ENCODE measurements at places on chromosomes 3 and 15. TPM values are rescaled to one million over a fixed set of nuclear protein-coding genes. Genes with fewer than 3 reads are reported as not detected.
A peak's percentile ranks its signal among the peaks of the same experiment; 100 is the strongest.

SENP8 gene
- polyA plus RNA-seq: 1.2 TPM

SLC22A13 gene
- not detected for polyA plus RNA-seq

PLSCR4 gene
- not detected for polyA plus RNA-seq

TGM4 gene
- polyA plus RNA-seq: 0.07 TPM

TRH gene
- polyA plus RNA-seq: not detected

IMPDH2 gene
- polyA plus RNA-seq: 109 TPM

TICRR gene
- 0.18 TPM for polyA plus RNA-seq

LCTL gene
- not detected for polyA plus RNA-seq

MCF2L2 gene
- not detected for polyA plus RNA-seq

SLC2A2 gene
- not detected for polyA plus RNA-seq

HESX1 gene
- polyA plus RNA-seq: 0.40 TPM

CFAP100 gene
- not detected for polyA plus RNA-seq

C3orf20 gene
- 0.05 TPM for polyA plus RNA-seq

UROC1 gene
- polyA plus RNA-seq: not detected

MYL3 gene
- not detected for polyA plus RNA-seq

RAB27A gene
- polyA plus RNA-seq: 17.6 TPM

NAALADL2 gene
- polyA plus RNA-seq: not detected

CDHR4 gene
- polyA plus RNA-seq: not detected

GRCh38 chr3:151796105-151796680, 17.7 kb upstream of the AADAC start:
- no peaks in the 10 kb centered on the region for H3K4me1 ChIP-seq
- no peaks in the 10 kb centered on the region for H3K27me3 ChIP-seq
- no peak for DNase-seq
- H3K36me3 ChIP-seq: no peaks in the 10 kb centered on the region
- no peak overlapping the region for H3K27ac ChIP-seq

GRCh38 chr15:73924171-73924921, 1.9 kb upstream of the LOXL1 start:
- DNase-seq: peak; percentile 7
- peak overlapping the region; percentile 18 for H3K27ac ChIP-seq
- peaks cover 21% of the 10 kb centered on the region for H3K4me1 ChIP-seq
- H3K4me3 ChIP-seq: no peak overlapping the region
- no peaks in the 10 kb centered on the region for H3K36me3 ChIP-seq

DNA sequence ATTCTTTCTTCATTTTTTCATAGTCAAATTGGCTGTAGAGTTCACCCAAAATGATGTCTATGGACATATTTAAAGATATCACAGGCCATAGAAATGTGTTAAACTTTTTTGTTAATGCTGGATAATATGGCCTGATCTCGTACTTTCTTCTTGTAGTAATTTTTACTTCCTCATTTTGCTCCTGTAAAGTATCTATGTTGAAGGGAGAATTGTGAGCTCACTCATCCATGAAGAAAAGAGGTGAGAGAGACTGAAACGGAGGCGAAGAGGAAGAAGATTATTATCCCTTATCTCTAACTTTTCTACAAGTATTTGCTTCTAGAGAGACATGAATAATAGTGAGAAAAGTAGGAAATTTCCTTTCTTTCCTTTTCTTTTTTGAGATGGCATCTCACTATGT, 613.8 kb upstream of the TBL1XR1 start:
- no peaks in the 10 kb centered on the region for H3K27me3 ChIP-seq
- H3K36me3 ChIP-seq: no peaks in the 10 kb centered on the region

- DNase-seq: no peak
- H3K4me1 ChIP-seq: no peaks in the 10 kb centered on the region
- H3K4me3 ChIP-seq: no peak overlapping the region
- H3K27me3 ChIP-seq: no peaks in the 10 kb centered on the region
- H3K27ac ChIP-seq: no peak overlapping the region
These were observed 170.5 kb upstream of the PROK2 start for GRCh38 chr3:71955240-71956068.

- H3K27ac ChIP-seq: no peak overlapping the region
- H3K4me1 ChIP-seq: no peaks in the 10 kb centered on the region
- DNase-seq: no peak
- H3K27me3 ChIP-seq: no peaks in the 10 kb centered on the region
These were observed 73.4 kb downstream of the SLC6A11 start for GRCh38 chr3:10889206-10889960.

DNA sequence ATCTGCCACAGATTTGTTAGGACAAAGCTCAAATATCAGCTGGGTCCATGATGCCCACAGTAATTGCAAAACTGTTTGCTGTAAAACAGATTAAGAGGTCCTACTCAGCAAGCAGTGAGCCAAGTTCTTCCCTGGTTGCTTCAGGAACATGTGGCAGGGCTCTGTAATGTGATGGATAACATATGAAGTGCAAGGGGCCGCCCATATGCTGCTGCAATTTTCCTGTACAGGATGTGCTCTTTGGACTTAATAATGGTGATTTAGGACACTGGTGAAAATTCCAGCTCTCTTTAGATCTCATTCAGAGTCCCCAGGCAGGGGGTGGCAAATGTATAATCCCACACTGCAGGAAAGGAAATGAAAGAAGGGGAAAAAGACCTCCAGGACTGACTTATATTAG, 289.4 kb downstream of the LSAMP start:
- H3K36me3 ChIP-seq: no peaks in the 10 kb centered on the region
- no peak for DNase-seq
- H3K27me3 ChIP-seq: no peaks in the 10 kb centered on the region
- no peak overlapping the region for H3K27ac ChIP-seq

- DNase-seq: no peak
- H3K4me1 ChIP-seq: no peaks in the 10 kb centered on the region
- no peaks in the 10 kb centered on the region for H3K36me3 ChIP-seq
- no peak overlapping the region for H3K4me3 ChIP-seq
- H3K27me3 ChIP-seq: no peaks in the 10 kb centered on the region
These were observed 516.0 kb downstream of the GABRG3 start for GRCh38 chr15:27486683-27487647.

- H3K27me3 ChIP-seq: no peaks in the 10 kb centered on the region
- no peak overlapping the region for H3K27ac ChIP-seq
- H3K36me3 ChIP-seq: no peaks in the 10 kb centered on the region
- no peaks in the 10 kb centered on the region for H3K4me1 ChIP-seq
These were observed 24.1 kb downstream of the PIGB start for GRCh38 chr15:55343168-55343567.

DNA sequence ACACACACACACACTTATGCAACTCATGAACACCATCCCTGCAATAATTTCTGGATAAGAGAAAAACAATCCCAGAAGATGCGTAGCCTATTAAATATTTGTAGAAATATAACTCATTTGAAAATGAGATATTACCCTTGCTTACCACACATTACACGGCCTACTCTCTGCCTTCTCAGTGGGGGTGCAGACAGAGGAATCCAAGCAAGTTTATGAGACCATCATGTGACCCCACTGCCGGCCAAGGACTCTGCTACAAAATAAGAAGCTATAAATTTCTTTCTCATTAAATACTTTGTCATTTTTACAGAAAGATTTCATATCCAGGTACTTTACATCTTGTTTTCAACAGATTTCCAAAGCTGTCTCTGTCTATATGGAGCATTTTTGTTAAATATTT, 286.3 kb downstream of the ZNF385D start:
- H3K4me3 ChIP-seq: no peak overlapping the region
- no peak overlapping the region for H3K27ac ChIP-seq
- H3K4me1 ChIP-seq: no peaks in the 10 kb centered on the region
- no peak for DNase-seq
- no peaks in the 10 kb centered on the region for H3K27me3 ChIP-seq
- no peaks in the 10 kb centered on the region for H3K36me3 ChIP-seq

GRCh38 chr3:17357035-17357710, 385.3 kb downstream of the TBC1D5 start:
- no peak overlapping the region for H3K4me3 ChIP-seq
- no peaks in the 10 kb centered on the region for H3K4me1 ChIP-seq
- H3K27me3 ChIP-seq: no peaks in the 10 kb centered on the region
- H3K36me3 ChIP-seq: no peaks in the 10 kb centered on the region

DNA sequence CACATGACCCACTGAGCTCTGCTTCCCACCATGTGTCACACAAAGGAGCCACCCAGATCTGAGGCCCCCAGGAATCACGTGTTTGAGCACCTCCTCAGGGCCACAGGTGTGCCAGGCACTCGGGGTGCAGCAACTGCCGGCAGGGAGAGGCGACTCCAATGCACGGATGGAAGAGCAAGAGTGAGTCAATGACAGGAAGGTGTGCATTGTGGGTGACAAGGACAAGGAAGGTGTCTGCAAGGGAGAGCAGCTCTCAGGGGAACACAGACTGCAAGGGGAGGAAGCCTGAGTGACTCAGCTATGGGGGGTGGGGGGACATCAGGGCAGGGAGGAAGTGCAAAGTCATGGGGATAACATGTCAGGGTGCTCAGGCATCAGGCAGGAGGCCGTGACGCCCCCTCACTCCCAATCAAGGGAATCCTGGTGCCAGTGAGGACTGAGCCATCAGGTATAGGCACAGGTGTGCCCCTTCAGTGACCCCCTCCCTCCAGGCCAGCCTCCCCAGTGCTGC, 67.4 kb downstream of the NUP210 start:
- no peak for DNase-seq
- H3K4me3 ChIP-seq: no peak overlapping the region
- peaks cover 28% of the 10 kb centered on the region for H3K4me1 ChIP-seq

GRCh38 chr15:59595434-59595915, 16.1 kb upstream of the GCNT3 start:
- no peaks in the 10 kb centered on the region for H3K36me3 ChIP-seq
- H3K4me3 ChIP-seq: no peak overlapping the region
- H3K4me1 ChIP-seq: no peaks in the 10 kb centered on the region
- no peak overlapping the region for H3K27ac ChIP-seq

DNA sequence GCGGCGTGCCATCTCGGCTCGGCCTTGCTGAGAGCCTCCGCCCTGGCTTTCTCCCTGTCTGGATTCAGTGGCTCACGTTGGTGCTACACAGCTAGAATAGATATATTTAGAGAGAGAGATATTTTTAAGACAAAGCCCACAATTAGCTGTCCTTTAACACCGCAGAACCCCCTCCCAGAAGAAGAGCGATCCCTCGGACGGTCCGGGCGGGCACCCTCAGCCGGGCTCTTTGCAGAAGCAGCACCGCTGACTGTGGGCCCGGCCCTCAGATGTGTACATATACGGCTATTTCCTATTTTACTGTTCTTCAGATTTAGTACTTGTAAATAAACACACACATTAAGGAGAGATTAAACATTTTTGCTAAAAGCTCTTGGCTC, 54.1 kb downstream of the PLXNA1 start:
- no peaks in the 10 kb centered on the region for H3K4me1 ChIP-seq
- H3K27me3 ChIP-seq: no peaks in the 10 kb centered on the region
- H3K4me3 ChIP-seq: no peak overlapping the region
- no peak overlapping the region for H3K27ac ChIP-seq
- no peak for DNase-seq

DNA sequence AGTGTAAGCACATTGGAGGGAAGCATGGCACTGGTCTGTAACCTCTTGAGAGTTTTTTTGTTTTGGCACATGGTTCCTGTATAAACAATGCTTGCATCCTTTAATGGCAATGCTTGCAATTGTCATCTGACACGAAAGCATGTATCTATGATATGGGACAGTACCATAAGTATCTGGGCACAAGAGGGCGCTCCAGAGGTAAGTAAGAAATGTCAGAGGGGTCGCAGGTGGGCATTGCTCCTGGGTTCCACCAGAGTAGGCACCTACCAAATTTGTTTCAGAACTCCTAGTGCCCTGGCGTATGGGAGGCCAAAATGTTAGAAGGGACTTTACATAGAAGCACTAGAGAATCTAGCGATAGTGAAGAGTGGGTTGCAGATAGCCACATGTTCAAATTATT, 58.7 kb upstream of the BCHE start:
- H3K27me3 ChIP-seq: no peaks in the 10 kb centered on the region
- H3K36me3 ChIP-seq: no peaks in the 10 kb centered on the region
- no peaks in the 10 kb centered on the region for H3K4me1 ChIP-seq
- H3K4me3 ChIP-seq: no peak overlapping the region

GRCh38 chr15:69668039-69668705, 215.6 kb downstream of the RPLP1 start:
- H3K36me3 ChIP-seq: no peaks in the 10 kb centered on the region
- H3K4me3 ChIP-seq: no peak overlapping the region
- DNase-seq: no peak
- H3K4me1 ChIP-seq: peaks cover 20% of the 10 kb centered on the region
- no peaks in the 10 kb centered on the region for H3K27me3 ChIP-seq

GRCh38 chr3:100709842-100710260, 557 bp downstream of the TFG start:
- no peaks in the 10 kb centered on the region for H3K36me3 ChIP-seq
- H3K4me3 ChIP-seq: peak overlapping the region; percentile 67
- peak; percentile 32 for DNase-seq
- H3K27me3 ChIP-seq: no peaks in the 10 kb centered on the region
- peaks cover 21% of the 10 kb centered on the region for H3K4me1 ChIP-seq

Measured in naive thymus-derived CD4-positive, alpha-beta T cell (primary cell).